ENCODE measurements at places on chromosomes 11 and 22.
A peak's percentile ranks its signal among the peaks of the same experiment; 100 is the strongest.

DNA sequence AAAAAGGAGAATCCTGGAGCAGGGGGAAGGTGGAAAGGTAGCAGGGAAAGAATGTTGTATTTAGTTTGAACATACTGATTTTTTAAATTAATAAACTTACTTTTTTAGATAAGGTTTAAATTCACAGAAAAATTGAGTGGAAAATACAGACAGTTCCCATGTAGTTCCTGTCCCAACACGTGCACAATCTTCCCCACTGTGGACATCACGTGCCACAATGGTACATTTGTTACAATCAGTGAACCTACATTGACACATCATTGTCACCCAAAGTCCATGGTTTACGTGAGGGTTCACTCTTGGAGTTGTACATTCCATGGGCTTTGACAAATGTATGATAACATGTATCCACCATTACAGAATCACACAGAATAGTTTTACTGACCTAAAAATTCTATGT is 10.5 kb upstream of the PICALM start:
- no peak for DNase-seq

DNA sequence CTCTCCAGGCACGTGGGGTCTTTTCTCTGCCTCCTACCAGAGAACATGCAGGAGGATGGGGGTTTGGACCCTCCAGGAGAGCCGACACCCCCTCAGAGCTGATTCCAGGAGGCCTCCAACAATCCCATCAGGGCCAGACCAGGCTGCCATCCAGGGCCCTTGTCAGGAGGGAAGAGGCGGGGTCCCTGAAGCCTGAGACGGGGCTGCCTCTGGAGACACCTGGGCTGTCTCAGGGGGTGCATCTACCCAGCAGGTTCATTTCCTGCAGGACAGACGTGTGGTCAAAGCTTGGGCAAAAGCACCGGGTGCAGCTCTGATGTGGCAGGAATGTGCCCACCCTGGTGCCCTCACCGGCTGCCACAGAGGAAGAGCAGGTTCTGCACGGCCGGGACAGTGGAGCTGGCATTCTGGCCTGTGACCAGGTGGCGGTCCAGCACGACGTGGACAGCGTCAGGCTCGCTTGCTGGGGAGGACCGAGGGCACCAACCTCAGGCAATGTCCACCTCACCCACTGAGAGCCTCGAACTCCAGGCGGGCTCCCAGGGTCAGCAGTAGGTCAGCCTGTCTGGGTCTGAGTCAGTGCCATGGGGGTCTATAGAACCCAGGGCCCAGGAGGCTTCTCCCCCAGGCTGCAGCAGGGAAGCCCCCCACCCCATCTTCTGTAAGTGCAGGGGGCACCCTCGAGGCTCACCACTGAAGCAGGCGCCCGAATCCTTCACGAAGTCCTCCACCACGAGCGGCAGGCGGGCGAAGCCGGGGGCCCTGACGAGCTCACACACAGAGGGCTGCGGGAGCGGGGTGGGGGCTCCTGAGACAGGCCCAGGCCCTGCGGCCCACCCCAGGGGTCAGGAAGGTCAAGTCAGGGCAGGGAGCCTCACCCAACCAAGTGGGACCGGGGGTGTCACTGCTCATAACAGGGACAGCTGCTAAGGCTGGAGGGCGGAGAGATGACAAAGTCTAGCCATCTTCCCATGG is 6.4 kb downstream of the GATD1 start:
- DNase-seq: no peak

GRCh38 chr11:75547617-75548058 is 14.4 kb upstream of the SERPINH1 start:
- DNase-seq: peak; percentile 35

- DNase-seq: no peak
Observed at GRCh38 chr11:77630157-77630710, 7.4 kb downstream of the CLNS1A start.

DNA sequence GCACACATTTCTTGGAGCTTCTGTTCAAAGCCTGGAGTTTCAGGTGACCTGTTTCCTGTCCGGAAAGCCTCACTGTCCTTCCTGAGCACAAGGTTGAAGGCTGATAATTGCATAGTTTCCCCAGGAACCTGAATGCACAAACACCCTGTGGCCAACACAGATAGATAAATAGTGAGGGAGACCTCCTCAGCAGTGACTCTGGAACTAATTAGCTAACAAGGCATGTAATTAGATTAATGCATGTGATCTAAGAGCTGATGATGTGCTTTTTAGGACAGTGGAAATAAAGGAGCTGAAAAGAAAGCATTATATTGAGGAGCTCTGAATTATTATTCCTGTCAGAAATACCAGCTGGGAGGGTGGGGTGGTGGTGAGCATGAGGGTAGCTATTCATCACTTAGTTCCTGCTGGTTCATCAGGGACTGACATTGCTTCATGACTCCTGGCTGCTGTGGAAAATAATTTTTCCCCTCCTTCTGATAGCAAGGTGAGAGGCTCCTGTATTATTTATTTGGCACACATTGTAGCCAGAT is 101.1 kb downstream of the NELL1 start:
- no peak for DNase-seq

GRCh38 chr11:58914821-58915543 is 24.3 kb upstream of the GLYATL1 start:
- peak; percentile 72 for DNase-seq

DNA sequence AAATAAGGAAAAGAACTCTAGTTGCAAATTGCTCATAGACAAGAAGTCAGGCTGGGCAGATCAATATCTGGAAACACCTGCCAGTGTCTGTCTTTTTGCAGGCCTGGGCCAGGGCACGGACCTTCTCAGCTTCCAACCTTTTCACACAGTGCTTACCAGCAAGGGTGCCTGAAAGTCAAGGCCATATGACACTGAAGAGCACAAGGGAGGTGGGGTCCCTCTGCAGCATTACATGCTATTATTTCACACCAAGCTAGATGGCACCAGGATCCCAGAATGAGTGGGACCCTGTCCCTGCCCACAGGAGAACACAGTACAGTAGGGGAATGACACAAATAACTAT is 5.9 kb upstream of the PEX26 start:
- DNase-seq: no peak

DNA sequence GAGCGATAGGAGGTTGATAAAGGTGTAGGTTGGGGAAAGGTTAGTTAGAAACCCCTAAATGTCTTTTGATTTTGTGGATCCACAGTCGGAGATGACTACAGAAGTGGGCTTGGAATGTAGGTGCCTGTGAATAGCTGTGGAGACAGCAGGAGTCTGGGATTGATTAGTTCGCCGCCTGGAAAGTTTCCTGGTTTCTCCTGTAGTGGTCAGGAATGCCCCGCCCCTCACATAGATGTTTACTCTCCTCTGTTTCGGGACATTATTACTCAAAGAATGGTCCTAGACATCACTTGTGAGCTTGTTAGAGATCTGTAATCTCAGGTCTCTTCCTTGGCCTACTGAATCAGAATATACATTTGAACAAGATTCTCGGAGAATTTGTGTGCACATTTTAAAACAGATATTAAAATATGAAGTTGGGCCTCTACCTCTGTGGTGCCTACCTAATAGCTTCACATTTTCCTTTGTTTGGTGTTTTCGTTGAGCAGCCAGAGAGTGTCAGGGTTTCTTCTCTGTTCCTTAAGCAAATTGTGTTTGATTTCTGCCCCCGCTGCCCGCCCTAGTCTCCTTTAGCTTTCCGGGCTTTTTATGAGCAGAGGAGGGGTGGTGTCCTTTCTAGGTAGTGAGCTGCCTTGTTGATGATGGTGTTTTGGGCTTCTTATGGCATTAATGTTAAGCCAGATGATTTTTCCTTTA is 89.4 kb downstream of the PPP6R3 start:
- no peak for DNase-seq

GRCh38 chr11:65151331-65151899 is 17.1 kb upstream of the SYVN1 start:
- DNase-seq: no peak

DNA sequence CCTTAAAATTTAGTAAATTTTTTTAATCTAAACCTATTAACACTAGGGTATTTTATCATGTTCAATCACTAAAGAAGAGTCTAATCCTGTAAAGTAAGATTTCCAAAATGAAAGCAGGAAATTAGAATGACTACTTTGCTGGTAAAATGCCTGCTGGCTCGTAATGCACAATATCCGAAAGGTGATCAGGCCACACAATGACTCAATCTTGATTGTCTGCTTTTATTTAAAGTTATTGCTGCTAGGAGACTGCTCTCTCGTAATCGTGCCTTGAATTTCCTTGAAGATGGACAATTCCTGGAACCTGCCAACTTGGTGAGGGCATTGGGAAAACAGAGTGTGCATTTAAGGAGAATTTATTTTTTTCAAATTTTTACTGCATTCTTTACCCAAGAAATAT is 1786.5 kb upstream of the RAG2 start:
- DNase-seq: peak; percentile 72
